ENCODE measurements at places on chromosomes 1 and 21.

- no peak for DNase-seq
Measured at GRCh38 chr1:170669586-170670530, 5.9 kb downstream of the PRRX1 start.

DNA sequence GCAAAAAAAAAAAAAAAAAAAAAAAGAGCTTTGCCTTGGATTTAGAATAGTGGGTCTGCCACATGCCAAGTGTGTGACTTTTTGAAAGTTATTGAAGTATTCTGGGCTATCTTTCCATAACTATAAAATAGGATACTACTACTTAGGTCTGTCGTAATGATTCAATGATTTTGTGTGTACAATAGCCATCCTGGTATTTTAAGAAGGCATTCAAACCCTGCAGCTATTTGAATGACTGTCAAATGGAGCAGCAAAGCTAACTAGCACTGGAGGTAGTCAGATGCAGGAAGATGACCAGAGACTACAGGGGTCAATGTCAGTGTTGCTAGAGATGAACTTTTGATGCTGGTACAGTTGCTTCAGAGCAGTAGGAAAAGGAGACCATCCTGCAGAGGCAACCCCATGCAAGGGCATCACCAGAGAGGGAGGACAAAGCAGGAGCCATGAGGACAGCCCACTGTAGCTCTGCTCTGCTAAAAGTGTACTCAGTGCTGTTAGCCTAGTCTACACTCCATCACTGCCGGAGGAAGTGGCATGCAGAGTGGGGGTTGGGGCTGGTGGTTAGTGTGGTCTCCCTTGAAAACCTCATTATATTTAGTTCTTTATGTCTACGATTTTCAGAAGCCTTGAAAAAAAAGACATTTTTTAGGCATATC is 29.0 kb downstream of the DUSP10 start:
- peak; percentile 79 for DNase-seq

GRCh38 chr21:33289199-33289819 is 23.1 kb downstream of the IL10RB start:
- no peak for DNase-seq

DNA sequence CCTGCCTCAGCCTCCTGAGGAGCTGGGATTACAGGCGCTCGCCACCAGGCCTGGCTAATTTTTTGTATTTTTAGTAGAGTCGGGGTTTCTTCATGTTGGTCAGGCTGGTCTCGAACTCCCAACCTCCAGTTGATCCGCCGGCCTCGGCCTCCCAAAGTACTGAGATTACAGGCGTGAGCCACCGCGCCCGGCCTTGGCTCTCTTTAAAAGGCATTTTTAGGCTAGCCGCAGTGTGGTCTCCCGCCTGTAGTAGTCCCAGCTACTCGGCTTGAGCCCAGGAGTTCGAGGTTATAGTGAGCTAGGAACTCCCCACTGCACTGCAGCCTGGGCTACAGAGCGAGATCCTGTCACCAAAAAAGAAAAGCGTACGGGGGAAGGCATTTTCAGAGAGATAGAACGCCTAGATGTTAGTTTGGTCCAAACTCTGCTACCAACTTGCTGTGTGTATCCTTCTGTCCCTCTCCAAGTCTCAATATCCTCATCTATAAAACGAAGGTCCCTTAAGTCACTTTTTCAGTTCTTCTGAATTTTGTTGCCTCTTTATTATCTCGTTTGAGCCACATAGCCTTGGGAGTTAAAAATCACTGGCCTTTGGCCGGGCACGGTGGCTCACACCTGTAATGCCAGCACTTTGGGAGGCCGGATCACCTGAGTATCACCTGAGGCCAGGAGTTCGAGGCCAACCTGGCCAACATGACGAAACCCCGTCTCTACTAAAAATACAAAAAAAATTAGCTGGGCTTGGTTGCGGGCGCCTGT is 734 bp downstream of the MED18 start:
- peak; percentile 69 for DNase-seq

- DNase-seq = no peak
Measured at GRCh38 chr1:15649937-15650336, 32.7 kb downstream of the DDI2 start.

DNA sequence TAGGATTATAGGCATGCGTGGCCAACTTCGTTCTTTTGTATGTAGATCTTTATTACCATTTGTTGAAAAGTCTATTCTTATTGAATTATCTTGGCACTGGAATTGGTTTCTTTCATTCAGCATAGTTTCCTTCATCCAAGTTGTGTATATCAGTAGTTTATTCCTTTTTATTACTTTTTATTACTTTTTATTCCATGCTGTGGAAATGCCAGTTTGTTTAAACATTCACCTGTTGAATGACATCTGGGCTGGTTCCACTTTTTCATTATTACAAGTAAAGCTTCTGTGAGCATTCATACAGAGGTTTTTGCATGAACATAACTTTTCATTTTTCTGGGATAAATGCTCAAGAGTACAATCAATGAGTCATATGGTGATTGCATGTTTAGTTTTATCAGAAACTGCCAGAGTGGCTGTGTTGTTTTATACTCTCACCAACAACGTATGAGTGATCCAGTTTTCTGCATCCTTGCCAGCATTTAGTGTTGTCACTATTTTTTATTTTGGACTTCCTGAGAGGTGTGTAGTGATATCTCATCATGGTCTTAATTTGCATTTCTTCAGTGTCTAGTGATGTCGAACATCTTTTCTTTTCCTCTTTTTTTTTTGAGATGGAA is 28.6 kb downstream of the PTPRU start:
- no peak for DNase-seq

- peak; percentile 57 for DNase-seq
Measured at GRCh38 chr1:37945743-37946702, 830 bp downstream of the INPP5B start.

GRCh38 chr1:59498640-59499039 is 201.7 kb downstream of the FGGY start:
- DNase-seq = no peak

All from hematopoietic multipotent progenitor cell treated with erythropoietin and hydrocortisone succinate and interleukin-3 and kit ligand, for 6 days (in vitro differentiated cells).